ENCODE measurements at places on chromosomes 7 and 10. TPM values are rescaled to one million over a fixed set of nuclear protein-coding genes. Genes with fewer than 3 reads are reported as not detected.

DNA sequence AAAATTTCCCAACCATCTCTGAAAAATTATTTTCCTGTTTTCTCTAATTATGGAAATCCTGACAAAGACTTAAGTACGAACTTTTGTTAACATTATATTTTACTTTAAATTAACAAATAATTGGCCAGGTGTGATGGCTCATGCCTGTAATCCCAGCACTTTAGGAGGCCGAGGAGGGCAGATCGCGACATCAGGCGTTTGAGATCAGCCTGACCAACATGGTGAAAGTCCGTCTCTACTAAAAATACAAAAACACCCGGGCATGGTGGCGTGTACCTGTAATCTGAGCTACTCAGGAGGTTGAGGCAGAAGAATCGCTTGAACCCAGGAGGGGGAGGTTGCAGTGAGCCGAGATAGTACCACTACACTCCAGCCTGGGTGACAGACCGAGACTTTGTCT is 32.2 kb downstream of the DGKB start:
- DNase-seq: no peak

DNA sequence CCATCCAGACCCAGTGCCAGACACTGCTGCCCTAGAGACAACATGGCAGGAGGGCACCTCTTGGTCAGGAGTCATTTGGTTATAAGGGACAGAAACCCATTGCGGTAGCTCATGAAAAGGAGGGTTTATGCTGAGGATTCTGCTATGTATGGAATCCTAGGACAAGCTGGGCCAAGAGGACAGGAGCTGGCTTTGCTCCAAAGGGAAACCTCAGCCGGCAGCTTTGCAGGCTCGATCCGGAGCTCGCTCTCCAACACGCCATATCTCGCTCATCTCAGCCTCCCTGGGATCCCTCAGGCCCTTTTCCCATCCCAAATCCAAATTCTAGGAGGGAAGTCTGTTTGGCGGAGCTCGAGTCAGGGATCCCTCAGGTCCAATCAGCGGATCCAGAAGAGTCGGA is 345.7 kb downstream of the GLRX3 start:
- DNase-seq: no peak

- no peak for DNase-seq
Measured at GRCh38 chr10:129727495-129727894, 236.6 kb downstream of the EBF3 start.

- no peak for DNase-seq
Measured at GRCh38 chr7:106276513-106276912, 8.3 kb downstream of the NAMPT start.

- DNase-seq: peak; percentile 32
Measured at GRCh38 chr10:62618576-62619412, 185.7 kb upstream of the ADO start.

DNA sequence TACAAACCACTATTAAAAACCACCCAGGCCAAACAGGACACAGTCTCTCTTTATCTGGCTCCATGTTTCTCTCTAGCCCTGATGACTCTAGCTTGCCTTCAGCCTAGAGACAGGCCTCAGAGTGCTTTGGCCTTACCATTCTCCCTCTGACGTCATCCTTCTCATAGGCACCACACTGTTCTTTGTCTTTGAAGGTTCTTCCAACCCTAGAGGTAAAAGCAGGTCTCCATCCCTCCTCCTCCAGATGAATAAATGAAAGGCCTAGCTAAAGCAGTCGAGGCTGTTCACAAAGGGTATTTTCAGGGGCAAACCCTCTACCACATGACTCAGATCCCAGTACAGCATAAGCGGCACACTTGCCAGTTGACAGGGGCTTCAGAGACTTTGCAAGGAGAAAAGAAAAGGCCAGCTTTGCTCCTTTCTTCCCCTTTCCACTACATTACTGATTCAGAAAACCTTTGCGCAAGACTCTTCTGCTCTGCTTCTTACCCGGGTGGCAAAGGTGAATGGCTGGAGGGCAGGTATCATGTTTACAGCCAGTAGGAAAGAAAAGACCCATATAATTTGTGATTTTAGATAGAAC is 14.8 kb downstream of the NFE2L3 start:
- DNase-seq: no peak

DNA sequence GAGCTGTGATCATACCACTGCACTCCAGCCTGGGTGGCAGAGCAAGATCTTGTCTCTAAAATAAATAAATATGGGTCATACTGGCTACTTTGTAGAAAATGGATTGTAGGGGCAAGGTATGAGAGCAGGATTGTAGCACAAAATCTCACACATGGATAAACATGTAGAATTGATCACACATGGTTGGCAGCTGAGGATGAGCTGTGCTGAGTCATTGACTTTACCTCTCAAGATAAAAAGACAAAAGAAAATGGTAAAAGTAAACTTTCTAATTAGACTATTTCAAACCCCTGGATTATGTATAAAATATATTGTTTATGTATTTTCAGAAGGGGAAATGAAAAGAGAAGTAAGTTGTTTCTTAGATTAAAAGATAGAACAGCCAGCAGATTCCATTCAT is 69.3 kb downstream of the APBB1IP start:
- DNase-seq: no peak

IMPDH1 gene
- total RNA-seq: 37.5 TPM

CUBN gene
- total RNA-seq: 0.25 TPM

HKDC1 gene
- total RNA-seq: 19.0 TPM

CPXM2 gene
- total RNA-seq: 12.9 TPM

ERV3-1 gene
- total RNA-seq: 7.7 TPM

GDF10 gene
- total RNA-seq: 0.37 TPM

IGFBP3 gene
- total RNA-seq: 23.2 TPM

Data from colonic mucosa (tissue), 4 donors.